ENCODE measurements at places on chromosomes 3 and 15.

DNA sequence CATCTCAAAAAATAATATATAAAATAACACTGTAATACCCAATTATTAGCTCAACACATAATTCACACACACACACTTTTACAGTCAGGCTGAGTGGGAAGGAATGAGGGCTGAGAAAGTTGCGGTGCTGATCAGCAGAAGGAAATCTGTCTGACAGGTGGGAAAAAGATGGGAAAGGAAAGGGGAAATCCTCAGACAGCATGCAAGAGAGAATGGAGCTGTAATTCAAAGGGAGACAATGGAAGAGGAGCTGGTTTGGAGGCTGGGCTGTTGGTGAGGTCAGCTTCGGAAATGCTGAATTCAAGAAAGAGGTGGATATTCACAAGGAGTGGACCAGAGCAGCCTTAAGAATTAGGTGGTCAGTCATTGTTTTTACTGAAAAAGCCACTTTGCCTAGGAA lies 121.6 kb upstream of the LMOD3 start:
- DNase-seq: no peak

DNA sequence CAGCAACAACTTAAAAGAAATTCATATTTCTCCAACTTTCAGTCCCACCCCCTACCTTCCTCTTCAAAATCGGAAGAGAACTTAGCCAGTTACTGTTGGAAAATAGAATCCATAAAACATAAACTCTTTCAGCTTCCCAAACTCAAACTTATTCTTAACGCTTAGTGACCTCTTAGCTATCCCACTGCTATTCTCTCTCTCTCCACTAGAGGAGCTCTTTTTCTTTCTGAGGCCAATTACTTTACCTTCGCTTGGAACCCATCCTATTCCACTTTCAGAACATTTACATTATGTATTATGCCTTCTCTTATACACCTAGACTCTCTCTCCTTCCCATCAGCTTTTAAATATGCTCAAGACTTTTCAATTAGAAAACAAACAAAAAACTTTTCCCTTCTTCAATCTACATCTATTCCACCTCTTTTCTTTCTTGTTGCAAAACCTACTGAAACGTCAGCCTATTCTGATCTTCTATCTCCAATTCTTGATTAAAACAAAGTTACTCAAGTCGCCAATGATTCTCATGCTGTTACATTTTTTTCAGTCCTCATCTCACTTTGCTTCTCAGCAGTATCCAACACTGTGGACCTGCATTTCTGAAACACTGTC lies 13.4 kb upstream of the GHSR start:
- DNase-seq: no peak

DNA sequence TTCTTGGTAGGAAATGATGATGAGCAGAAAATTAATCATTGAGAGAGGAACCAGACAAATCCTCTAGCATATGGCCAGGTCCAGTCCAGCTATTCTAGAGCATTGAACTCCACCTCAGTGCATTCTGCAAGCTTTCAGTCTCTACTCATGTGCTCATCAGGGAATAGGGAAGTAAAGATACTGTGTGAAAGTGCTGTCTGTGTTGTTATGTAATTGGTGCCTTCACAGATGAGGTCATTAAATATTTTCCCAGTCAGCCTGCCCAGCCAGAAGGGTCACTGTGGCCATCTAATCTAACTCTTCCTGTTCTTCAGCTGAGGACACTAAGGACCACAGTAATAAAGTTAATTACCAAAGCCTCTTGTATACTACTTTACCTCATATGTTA lies 28.2 kb downstream of the C3orf62 start:
- no peak for DNase-seq

- no peak for DNase-seq
These were observed 2.3 kb downstream of the BBX start for GRCh38 chr3:107524841-107525643.

GRCh38 chr3:72694398-72694797 lies 153.8 kb downstream of the SHQ1 start:
- no peak for DNase-seq

- DNase-seq: no peak
These were observed 62.4 kb upstream of the STAC start for GRCh38 chr3:36317915-36318314.

DNA sequence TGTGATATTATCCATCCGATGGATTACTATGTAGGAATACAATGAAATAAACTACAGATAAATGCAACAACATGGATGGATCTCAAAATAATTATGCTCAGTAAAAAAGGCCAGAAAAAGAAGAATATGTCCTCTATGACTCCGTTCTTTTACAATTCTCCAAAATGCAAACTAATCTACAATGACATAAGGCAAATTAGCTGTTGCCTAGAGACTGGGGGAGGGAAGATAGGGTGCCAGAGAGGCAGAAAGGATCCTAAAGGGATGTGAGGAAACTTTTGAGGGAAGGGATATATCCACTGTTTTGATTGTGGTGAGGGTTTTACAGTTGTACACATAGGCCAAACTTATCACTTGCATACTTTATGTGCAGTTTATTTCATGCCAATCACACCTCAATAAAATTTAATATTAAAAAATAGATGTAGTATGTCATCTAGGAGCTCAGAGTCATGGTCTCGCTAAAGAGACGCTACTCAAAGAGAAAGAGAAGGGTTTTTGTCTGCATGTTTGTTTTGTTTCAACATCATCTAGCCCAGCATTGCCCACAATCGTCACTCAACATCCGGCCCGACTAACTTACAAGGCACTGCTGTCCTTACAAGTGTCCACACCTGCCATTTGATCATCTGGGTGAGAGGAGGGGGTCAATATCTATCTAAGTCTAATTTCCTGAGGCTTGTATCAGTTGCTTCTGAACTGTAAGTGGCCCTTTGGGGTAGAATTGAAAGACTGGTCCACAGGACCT lies 29.5 kb downstream of the HES1 start:
- no peak for DNase-seq

GRCh38 chr15:27464941-27465612 lies 494.1 kb downstream of the GABRG3 start:
- DNase-seq: no peak

DNA sequence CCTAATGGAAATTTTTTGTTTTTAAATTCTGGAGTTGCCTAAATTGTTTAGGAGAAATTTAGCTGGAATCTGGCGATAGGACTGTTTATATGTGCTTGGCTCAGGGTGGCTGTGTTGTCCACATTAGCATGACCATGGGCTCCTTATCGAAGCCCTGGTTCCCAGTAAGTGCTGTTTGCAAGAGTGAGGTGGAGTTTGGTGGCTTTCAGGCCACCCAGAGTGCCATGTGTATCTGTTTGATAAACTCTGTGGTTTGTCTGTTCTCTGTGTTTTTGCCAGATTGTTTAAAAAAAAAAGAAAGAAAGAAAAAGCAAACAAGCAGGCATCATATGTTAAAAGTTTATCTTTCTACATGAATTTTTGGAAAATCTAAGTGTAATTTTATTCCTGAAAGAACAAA lies 51.5 kb downstream of the PLCL2 start:
- DNase-seq: no peak

- peak; percentile 17 for DNase-seq
These were observed 230.1 kb downstream of the CLSTN2 start for GRCh38 chr3:140164922-140165590.

GRCh38 chr15:99487337-99487730 lies 78.5 kb upstream of the MEF2A start:
- no peak for DNase-seq

DNA sequence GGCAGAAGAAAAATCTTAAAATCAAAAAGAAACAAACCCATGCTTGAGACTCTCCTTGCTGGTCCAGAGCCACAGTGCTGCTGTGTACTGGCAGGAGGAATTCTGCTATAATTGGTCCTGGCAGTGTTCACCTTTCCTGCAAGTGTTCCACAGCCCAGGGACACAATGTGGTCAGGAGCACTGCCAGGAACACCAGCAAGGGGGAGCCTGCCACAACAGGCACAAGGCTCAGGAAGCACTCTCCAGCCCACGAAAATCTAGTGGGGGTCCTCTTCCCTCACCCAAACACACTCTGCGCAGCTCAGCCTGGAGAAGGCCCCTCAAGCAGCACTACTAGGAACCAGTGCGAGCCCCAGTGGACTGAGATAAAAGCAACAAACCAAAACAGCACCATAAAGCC lies 92.9 kb downstream of the UBE3A start:
- peak; percentile 52 for DNase-seq

DNA sequence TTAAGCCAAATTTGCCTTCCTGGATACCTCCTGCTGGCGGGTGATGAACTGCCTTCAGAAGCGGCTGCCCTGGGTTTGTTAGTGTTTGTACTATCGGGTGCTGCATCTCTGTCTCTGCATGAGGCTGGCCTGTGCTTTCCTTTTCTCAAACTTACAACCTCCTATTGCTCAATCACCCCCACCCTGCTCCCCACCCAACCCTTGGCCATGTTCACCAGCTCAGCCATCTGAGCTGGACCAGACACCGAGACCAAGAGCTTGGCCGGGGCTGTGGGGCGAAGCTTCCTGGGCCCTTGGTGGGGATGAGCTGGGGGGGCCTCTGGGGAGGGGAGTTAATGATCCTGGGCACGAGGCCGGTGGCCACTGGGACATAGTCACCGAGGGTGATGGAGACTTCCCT lies 16.8 kb upstream of the FBLN2 start:
- no peak for DNase-seq

- no peak for DNase-seq
These were observed 40.7 kb downstream of the SERPINI1 start for GRCh38 chr3:167776066-167776685.

GRCh38 chr3:37686220-37686619 lies 175.5 kb upstream of the CTDSPL start:
- no peak for DNase-seq

DNA sequence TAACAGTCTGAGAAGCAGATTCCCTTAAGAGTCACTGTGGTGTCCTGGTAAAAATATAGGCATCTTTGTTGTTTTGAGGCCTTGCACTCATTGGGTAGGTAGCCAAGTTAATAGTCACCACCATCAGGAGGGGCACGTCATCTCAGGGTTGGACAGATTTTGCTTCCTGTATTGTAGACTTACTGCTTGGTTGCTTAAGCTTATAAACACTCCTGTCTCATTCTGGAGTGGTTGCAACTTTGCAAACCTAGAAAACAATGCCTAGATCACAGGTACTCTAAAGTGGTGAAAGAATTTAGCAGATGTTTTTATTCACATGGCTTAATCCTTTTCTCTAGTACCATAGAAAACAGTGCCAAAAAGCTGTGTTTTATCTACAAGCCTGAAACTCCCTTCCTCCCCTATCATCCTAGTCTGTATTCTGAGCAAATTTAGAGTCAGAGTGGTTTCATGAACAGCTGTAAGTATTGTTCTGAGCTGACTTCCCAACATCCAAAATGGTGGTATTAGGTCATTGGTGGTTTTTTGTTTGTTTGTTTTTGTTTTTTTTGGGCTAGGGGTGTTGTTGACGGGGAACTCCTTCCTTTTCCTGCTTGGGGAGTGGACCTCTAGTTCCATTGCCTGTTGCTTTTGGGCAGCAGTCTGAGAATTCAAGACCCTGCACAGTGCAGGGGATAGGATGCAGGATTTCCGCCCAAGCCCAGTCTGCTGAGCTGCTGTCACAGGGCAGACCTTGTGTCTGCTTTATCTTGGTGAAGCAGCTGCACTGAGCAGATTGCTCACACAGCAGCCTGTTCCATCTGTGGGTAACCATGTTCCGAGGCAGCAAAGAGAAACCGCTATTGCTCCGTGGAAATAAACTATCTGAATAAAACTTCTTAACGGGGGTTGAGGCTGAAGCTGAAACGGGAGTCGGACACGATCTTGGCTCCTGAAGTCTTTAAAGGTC lies 202.0 kb downstream of the AKAP13 start:
- DNase-seq: no peak

DNA sequence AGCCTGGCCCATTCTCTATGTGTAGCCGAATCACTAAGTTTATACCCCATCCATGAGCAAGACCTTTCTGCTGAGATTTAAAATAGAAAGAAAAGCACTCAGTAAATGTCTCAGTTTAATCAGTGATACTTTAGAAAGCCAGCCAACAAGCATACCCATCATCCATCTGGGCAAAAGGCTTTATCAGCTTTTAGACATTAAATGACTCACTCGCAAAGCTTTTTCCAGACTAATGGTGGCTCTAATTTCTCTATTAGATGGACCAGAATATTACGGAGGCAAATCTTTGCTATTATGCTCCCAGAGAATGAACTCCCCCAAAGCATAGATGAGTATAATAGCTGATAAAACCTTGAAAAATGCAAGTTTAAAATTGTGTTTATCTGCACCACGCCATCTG lies 727.8 kb downstream of the GBE1 start:
- DNase-seq: no peak

GRCh38 chr3:79040701-79041100 lies 727.1 kb downstream of the ROBO1 start:
- no peak for DNase-seq

DNA sequence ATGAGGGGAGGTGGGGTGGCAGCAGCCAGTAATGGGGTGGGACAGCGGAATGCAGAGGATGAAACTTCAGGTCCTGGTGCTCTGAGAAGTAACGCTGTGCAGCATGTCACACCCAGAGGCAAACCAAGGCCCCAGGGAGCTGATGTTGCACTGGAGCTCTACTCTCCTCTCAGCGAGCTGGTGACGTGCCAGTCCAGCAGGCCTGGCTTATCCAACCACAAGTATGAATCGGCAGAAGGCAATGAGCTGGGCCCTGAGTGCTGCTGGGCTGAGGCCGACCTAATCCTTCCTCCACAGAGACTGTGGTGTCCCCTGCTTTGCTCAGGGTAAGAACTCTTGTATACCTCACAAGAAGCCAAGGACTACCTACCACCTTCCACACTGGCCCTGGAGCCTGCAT lies 30.5 kb downstream of the CD86 start:
- DNase-seq: no peak

Measured in H1 (cell line).